ENCODE measurements at places on chromosomes 6 and 20.

- no peak for DNase-seq
These were observed 44.8 kb downstream of the MRAP2 start for GRCh38 chr6:84078335-84078734.

GRCh38 chr6:113894712-113895674 lies 37.8 kb downstream of the MARCKS start:
- DNase-seq, result no peak

- DNase-seq, result no peak
These were observed 86.6 kb downstream of the ECT2L start for GRCh38 chr6:138882369-138883017.

DNA sequence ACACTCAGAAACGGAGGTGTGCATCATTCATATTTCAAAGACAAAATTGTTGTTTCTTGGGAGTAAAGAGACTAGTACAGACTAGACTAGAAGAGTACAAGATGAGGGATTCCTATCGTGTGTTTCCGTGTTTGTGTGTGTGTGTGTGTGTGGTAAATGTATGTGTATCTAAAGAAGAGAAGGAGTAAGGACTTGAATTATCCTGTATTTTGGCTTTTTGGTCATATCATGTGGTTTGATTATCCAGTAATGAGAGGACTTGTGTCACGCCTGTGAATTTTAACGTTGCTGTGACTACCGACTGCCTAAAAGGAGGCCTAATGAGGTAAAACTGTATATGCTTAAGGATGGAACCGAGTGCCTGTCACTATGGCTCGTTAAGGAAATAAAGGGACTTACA lies 44.4 kb upstream of the MAP7 start:
- DNase-seq, result no peak

DNA sequence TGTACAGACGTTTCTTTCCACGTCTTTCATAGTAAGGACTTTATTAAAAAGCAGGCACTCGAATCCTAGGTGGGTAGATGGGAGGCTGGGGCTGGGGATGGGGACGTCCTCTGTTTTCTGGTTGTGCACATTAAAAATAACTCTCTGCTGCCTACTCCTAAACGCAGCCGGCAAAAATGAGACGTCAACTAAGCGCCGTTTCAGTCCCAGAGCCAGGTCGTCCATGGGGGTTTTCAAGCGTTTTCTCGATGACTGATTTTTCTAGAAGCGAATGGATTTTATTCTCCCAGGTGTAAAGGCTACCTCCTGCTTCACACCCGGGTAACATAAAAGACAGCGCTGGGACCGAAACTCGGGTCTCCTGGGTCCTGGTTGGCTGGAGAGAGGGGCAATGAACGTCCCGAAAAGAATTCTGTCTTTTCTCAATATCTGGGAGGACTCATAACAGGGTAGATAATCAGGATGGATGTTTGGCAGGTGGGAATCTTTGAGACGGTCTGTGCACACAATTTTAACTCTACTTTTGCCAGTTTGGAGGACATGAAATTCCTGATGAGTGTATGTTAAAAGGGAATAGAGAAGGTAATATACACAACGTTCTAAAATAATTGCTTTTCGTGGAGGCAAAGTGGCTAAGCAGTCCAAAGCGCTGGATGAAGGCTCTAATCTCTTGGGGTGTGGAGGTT lies 25.2 kb downstream of the GPX6 start:
- no peak for DNase-seq

DNA sequence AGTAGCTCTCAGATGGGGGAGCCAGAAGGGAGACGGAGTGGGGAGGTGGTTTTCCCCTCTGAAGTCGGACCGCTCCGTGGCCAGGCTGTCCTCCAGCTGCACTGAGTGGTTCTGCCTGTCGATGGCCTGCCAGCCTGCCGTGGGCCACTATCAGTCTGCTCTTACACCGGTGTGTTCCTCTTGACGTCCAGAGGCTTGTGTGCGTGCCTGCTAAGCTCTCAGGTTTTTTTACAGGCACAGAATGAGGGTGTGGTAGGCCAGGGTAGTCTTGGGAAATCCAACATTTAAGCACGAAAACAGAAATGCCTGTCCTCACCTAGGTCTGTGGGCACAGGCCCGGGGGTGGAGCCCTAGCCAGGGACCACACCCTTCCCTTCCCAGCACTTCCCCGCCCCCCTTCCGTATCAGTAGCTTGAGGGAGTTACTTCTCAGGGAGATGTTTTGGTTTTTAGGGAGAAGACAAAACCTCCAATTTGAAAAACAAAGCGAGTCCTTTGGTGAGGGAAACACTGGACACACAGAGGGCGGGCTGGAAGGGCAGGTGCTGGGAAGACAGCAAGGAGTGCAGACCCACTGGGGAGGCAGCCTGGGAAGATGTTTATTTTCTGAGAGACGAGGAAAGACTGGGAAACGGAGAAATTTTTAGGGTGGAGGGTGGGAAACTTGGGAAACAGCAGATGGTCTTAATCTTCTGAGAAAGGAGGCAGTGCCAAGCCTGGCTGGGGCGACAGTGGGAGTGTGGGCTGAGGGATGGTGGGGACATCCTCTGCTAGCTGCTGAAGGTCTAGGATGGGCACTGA lies 106.5 kb downstream of the LY86 start:
- no peak for DNase-seq

GRCh38 chr6:24945054-24945453 lies 9.3 kb upstream of the RIPOR2 start:
- no peak for DNase-seq

- peak; percentile 57 for DNase-seq
These were observed 38.2 kb upstream of the FANCE start for GRCh38 chr6:35413911-35414310.

GRCh38 chr6:110448846-110449540 lies 27.4 kb downstream of the SLC22A16 start:
- no peak for DNase-seq

DNA sequence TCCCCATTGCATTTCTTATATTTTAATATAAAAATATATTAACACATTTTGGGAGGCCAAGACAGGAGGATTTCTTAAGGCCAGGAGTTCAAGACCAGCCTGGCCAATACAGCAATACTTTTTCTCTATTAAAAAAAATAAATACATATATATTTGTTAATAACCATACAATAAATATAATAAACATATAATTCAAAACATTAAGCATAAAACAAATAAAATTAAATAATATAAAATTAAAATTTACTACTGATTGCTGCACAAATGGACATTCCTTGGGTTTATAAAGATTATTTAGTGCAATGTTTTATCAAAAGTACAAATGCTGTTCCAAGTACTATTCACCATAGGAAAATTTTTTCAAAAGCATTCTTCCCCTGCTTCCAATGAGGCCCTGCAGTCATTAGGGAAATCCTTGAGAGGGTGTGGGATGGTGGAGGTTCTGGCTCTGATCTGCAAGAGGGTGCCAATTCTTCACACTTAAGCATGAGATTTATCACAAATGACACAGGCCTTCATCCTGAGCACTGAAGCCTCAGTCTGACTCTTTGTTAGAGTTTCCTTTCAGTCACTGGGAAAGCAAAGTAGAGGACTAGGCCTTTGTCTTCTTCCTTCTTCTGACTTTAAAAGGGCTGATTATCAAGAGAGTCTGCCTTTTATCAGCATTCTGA lies 596.7 kb downstream of the EPM2A start:
- no peak for DNase-seq

DNA sequence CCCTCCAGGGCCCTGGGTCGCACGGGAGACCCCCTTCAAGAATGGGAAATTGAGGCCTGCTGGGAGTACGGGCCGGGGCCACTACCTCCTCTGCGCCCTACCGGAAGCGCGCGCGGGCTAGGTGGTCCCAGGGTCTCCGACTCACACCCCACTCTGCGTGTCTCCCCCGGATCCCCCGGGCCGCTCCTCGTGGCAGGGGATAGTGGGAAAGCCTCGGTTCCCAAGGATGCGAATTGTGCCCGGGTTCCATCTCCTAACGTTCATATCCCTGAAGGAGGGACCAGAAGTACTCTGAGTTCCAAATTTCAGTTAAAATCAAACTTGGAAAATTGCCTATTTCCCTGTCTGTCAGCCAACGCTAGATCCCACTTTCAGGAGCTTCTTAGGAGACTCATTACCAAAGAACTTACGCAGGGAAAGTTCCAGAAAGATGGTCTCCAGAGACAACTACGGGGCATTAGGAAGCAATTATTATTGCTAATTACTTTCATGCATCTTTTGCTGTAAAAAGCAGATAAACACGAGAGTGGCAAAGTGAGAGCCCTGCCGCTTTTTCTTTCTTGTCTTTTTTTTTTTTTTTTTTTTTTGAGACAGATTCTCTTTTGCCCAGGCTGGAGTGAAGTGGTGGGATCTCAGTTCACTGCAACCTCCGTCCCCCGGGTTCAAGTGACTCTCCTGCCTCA lies 858 bp downstream of the FAM83D start:
- DNase-seq, result no peak

GRCh38 chr6:71287038-71287437 lies 1.6 kb upstream of the OGFRL1 start:
- no peak for DNase-seq

DNA sequence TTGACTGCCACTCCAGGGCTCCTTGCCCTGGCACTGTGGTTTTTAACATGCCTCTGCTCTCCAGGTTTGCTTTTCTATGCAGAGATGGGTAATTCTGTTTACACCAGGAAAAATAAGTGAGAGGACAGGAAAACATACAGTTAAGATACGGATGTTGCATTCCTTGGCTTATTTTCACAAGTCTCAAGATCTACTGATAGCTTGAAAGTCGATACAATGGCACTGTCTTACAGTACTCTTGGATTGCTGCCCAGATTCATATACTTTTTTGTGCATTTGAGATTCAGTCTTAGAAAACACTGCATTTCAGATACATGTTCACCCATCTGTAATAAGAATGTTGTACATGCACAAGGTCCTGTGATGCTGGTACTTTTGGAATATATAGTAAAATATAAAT lies 159.6 kb upstream of the FLRT3 start:
- DNase-seq, result no peak

- no peak for DNase-seq
These were observed 13.4 kb upstream of the SERPINB1 start for GRCh38 chr6:2855061-2855519.

DNA sequence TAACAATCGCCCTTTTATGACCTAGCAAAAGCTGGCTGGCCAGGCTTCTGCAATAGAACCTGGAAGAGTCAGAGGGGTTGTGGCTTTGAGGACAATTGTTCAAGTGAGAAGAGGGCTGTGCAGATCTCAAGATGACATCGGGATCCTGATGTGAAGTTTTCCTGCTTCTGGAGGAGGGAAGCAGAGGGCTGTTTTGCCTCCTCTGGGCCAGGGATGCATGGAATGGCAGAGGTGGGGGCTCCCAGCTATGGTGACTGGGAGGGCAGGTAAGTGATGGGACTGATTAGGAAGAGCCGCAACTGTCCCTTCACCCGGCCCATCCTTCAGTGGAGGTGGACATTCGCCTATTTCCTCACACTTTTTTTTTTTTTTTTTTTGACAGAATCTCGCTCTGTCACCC lies 43.4 kb upstream of the BLCAP start:
- no peak for DNase-seq

DNA sequence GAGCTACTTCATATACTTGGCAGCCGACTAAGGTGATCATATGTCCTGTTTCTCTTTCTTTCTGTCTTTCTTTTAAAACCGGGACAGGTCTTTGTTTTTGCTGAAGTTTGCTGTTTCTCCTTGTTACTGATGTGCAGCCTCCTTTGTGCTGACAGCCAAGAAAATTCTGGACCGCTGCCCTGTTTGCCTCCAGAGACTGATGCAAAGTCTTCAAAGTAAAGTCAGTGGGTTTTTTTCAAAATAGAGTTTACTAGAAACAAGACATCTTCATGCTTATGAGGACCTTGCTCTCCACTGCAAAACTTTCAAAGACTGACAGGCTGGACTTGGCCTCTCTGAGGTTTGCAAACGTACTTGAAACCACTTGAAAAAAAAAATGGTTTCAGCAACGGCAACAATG lies 510.5 kb upstream of the MAP3K7 start:
- DNase-seq, result no peak

DNA sequence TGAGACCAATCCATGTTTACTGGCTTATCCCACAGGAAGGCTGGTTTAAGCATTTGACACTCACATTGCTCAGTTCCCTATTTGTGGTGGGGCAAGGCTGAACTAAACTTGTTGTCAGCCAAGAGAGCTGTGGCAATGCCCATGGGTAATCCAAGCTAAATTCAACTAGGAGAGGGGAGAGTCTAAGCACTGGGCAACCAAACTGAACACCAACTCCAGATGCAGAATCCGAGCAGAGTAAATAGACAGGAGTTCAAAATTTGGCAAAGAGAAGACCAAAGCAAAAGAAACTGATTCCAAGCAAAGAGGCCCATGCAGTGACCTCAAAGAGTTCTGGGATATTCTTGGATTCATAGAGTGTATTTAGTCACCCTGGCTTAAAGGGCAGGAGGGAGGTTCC lies 106.5 kb upstream of the NT5E start:
- no peak for DNase-seq

GRCh38 chr6:145903356-145904102 lies 60.6 kb downstream of the SHPRH start:
- no peak for DNase-seq

DNA sequence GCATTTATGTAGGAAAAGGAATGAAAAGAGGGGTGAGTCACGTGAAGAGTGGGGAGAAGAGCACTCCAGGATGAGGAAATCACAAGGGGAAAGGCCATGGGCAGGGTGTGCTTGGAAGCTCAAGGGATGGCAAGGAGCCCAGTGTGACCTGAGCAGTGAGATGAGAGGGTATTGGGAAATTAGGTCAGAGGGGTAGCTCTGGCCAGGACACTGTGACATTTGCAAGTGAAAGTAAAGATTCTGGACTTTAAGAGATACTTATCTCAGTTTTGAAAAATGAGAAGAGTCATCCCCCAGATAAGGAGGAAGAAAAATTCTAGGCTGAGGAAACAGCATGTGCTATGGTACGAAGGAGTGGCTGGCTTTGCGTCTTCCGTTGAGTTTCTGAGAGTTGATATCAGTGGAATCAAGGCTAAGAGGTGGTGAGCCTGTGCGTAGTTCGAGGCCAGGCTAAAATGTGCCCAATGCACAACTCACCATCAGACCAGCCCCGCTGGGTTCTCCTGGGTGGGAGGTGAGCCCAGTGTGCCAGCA lies 79.9 kb downstream of the GCLC start:
- DNase-seq, result no peak

GRCh38 chr6:168956141-168956838 lies 297.4 kb downstream of the THBS2 start:
- DNase-seq, result no peak

- DNase-seq, result no peak
These were observed 12.6 kb upstream of the DST start for GRCh38 chr6:56655249-56655648.

DNA sequence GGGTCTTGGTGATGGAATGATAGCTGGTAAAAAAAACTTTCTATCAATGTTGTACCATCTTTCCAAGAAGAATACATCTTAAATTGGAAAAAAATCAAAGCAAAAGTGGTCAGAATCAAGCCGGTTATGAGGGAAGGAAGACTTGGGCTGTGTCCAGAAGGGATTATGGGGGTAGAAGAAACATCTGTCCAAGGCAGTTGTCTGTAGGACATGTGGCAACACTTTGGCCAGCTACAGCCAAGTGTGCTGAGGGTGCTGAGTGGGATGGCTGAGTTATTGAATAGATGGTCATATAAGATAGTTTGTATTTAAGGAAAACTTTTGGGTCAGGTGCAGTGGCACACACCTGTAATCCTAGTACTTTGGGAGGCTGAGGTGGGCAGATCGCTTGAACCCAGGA lies 38.4 kb downstream of the INSM1 start:
- no peak for DNase-seq
